ENCODE measurements at places on chromosomes 11 and 22.

DNA sequence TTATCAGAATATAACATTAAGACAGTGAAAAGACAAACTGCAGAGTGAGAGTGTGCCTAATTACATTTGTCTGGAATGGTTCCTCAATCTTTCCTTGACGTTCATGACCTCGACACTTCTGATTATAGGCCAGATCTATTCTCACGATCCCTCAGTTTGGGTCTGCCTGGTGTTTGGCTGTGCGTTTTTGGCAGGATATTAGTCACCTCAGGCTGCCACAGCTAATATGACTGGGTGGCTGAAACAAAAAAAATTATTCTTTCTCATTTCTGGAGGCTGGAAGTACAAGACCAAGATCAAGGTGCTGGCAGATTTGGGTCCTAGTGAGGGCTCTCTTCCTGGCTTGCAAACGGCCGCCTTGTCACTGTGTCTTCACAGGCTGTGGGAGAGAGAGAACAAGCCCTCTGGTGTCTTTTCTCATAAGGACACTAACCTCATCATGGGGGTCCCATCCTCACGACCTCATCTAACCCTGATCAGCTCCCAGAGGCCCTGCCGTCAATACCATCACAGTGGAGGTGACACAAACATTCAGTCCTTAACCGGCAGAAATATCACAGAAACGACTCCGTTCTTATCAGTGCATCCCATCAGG, 23.2 kb downstream of the IFITM10 start:
- DNase-seq = peak; percentile 26

DNA sequence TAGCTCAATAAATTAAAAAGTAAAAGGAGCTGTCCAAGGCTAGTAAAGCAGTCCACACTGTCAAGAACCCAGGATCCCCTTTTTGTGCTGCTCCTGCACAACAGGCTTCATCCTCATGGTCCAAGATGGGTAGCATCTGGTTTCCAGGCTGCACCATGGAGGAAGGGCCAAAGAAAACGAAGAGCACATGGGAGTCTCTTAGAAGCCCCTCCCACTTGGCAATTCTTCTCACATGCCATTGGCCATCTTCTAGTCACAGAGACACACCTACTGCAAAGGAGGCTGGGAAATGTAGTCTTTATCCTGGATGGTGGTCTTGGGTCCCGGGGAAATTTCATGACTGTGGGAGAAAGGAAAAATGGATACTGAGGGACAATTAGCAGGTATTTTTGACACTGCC, 37.8 kb downstream of the PRR5L start:
- no peak for DNase-seq

- DNase-seq = peak; percentile 37
Observed at GRCh38 chr22:18096823-18097222, 13.8 kb upstream of the TUBA8 start.

GRCh38 chr11:18723991-18724390, 2.0 kb downstream of the IGSF22 start:
- DNase-seq = no peak

GRCh38 chr22:30667494-30668385, at the start of gene DUSP18:
Gene DUSP18 (minus strand): TSS chr22:30667875. CDS start chr22:30664003, 3,872 bp downstream.
- DNase-seq = peak; percentile 98

DNA sequence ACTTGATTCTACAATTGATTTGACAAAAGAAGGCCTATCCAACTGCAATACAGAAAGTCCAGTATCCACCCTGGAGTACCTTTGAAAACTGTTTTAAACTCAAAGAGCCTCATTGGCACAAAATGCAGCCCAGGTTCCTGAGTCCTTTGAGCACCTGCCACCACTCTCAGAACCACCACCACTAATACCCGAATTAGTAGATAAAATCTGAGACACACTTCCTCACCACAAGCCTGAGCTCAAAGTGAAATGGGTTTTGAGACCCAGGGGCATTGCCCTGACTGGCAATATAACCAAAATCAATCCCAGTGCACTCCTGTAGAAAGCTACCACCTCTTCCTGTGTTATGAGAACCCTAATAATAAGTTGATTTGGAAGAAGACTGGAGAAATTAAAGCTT, 215.7 kb downstream of the CSNK2A3 start:
- no peak for DNase-seq

- DNase-seq = no peak
Observed at GRCh38 chr22:22362936-22363335, 118.3 kb downstream of the VPREB1 start.

DNA sequence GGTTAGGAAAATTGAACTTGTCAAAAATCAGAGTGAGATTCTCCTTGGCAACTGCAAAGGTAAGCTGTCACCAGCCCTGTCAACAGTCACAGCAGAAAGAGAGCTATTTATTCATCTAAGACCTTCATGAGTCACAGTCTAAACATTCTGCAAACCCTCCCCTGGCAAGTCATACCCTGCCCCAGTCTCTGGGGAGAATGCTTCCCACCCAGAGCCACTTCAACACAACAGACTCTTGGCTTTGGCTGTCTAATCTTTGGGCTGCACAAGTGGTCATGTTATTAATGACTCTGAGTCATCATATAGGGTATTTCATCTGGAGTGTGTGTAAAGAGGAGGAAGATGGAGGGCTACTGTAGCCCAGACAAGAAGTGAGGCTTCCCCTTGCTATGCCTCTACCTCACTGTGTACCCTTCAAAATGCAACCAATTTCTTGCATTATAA, 153.4 kb downstream of the CCDC34 start:
- no peak for DNase-seq

- DNase-seq = no peak
Observed at GRCh38 chr11:40187295-40187694, 1272.2 kb downstream of the LRRC4C start.

DNA sequence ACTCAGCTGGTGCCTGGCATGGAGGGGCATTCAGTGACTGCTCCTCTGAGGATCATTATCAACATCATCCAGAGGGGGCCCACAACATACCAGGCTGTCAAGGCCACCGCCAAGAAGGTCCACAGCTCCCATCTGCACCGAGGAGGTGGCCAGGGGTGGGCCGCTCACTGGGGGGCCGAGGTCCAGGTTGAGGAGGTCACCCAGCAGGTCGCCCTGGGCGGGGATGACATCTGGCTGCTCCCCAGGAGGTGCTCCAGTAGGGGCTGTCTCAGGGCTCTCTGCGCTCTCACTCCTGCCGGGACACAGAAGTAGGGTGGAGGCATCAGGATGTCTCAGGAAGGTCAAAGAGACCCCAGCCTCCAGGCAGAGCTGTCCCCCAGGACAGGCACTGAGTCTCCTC, 25.1 kb upstream of the RASL10A start:
- no peak for DNase-seq

- peak; percentile 86 for DNase-seq
Observed at GRCh38 chr11:88543902-88544655, 206.5 kb upstream of the CTSC start.

GRCh38 chr11:118009864-118010737, 23.9 kb downstream of the IL10RA start:
- DNase-seq = no peak

DNA sequence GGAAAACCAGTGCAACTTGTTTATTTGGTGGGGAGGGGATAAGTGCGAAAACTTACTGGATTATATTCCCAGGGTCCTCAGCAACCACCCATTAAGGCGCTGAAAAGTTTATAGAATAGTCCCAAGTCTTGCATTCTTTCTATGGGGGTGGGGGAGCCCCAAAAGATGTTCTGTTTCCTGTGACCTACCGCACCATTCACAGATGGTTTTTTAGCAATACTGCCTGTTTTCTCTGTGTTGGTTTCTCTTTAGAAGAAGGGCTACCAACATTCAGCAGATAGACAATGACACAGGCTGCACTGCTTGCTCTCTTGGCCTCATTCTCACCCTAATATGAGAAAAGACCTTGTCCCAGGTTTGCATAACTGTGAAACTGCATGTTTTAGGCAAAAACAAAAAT, 86.5 kb downstream of the FAM76B start:
- no peak for DNase-seq

- DNase-seq = peak; percentile 43
Observed at GRCh38 chr11:12914400-12914912, 94.7 kb upstream of the RASSF10 start.

DNA sequence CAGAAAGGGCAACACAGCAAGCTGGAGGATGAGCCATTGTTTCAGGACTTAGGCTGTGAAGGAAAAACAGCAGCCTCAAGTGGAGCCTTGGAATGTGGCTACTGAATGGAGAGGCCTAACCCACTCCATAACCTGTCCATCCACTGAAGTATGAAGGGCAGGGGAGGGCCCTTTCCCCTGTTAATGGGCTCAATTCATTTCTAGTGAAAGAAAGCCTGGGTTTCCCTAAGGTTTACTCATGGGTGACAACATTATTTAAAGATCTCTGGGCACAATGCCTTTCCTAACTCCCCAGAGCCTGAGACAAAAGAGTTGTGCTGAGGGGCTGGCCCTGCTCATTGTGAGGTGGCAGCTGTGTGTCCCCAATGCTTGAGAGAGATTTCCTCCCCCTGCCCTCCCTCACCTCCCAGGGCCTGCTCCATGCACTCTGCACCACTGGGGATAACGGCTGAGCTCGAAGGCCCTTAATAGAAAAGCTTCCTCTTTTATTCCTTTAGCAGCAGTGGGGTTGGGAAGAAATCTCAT, 83.8 kb downstream of the ME3 start:
- DNase-seq = no peak

- no peak for DNase-seq
Observed at GRCh38 chr11:57936050-57936418, 87.6 kb upstream of the OR9Q1 start.

- no peak for DNase-seq
Observed at GRCh38 chr11:67281552-67282150, 7.5 kb upstream of the ANKRD13D start.

DNA sequence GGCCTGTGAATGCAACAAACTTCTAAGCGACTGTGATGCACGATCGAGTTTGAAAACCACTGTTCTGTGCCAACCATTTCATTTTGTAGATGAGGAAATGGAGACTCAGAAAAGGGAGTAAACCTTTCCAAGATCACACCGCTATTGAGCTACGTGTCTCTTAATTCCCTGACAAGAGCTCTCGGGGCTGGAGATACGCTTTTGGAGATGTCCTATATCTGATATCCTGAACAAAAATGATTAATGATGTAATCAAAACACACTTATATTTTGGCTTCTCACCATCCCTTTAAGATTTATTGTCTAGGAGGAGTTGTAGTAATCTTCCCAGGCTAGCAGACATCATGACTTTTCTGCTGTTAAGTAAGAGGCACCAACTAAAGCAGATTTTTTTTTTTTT, 1.7 kb upstream of the PARVA start:
- no peak for DNase-seq

DNA sequence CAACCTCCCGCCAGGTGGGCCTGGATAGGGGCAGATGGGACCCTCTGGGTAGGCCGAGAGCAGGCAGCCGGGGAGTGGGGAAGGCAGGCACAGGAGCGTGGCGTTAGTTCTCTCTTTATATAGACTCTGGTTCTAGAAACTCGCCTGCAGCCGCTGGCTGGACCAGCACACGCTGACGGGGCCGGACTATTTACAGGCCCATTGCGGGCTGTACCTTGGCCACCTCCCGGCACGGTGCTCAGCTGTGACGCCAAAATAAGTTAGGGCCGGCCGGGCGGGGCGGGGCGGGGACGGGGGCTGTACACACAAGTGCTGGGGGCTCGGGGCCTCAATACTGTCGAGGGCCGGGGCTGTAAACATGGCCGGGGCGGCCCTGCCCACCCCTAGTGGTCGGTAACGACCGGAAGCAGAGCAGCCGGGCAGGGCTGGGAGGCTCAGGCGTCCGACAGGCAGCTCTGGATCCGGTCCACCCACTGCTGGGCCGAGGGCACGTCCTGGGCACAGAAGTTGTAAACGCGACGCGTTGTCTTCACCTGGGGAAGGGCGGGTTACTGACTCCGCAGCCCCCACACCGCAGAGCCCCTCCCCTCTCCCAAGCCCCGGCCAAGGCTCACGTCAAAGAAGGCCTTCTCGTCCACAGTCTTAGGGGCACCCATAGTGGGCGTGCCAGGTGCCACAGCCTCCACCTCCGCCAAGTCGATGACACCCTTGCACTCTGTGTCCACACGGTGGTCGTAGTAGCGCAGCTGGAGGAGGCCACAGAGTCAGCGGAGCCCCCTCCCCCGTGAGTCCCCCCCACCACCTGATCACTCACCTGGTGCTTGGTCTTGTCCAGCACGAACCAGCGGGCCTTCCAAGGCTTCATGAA, 27.9 kb downstream of the SBF1 start:
- DNase-seq = no peak

- no peak for DNase-seq
Observed at GRCh38 chr11:46122945-46123715, 1.9 kb upstream of the PHF21A start.

- no peak for DNase-seq
Observed at GRCh38 chr22:42280836-42281235, 10.4 kb upstream of the TCF20 start.

GRCh38 chr11:11498195-11498594, 123.6 kb downstream of the GALNT18 start:
- DNase-seq = no peak

GRCh38 chr11:131408025-131408640, 37.7 kb downstream of the NTM start:
- peak; percentile 14 for DNase-seq

DNA sequence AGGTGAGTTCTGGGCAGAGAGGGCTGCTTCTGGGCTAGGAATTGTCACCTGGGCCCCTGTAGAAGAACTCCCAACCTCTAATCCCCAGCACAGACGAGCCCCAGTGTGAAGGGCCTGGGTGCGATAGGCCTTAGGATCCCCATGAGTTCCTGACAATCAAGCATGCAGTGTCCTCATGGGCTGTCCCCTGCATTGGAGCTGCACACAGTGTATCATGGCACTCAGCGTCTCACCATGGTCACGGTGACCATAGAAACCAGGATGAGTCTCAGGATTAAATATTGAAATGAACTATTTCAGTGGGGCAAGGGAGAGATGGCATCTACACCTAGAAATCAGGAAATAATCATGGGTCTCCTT, 292 bp downstream of the SCGB2A1 start:
- no peak for DNase-seq

- no peak for DNase-seq
Observed at GRCh38 chr11:216081-216974, 8.8 kb downstream of the RIC8A start.

- no peak for DNase-seq
Observed at GRCh38 chr11:69199583-69200315, 44.0 kb downstream of the SMIM38 start.

- DNase-seq = no peak
Observed at GRCh38 chr11:17098658-17099057, 21.2 kb upstream of the RPS13 start.

- DNase-seq = no peak
Observed at GRCh38 chr22:19275919-19276600, 15.5 kb downstream of the CLTCL1 start.

DNA sequence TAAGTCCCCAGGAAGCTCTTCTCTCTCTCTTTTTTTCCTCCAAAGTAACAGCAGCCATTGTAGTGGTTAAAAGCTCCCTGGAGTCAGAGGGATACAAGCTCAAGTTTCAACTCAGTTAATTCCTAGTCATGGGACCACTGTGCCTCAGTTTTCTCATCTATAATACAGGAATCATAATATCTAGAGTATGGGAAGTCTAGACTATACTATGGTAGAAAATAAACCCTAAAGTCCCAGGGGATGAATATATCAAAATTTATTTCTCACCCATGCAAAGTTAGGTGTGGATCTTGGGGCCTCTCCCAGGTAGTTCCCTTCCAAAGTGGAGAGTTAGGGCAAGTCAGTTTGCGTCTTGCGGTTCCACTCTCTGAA, 33.7 kb downstream of the C11orf58 start:
- DNase-seq = no peak

- DNase-seq = peak; percentile 85
Observed at GRCh38 chr22:28442264-28442710, 237.4 kb downstream of the TTC28 start.

Measured in activated T-cell treated with anti-CD3 and anti-CD28 coated beads, Interleukin-2, amount 50 U/mL, for 48 hours (primary cell).